ENCODE measurements at places on chromosomes 2 and 18.

- DNase-seq: no peak
Measured at GRCh38 chr2:191049728-191050639, 36.0 kb upstream of the STAT1 start.

DNA sequence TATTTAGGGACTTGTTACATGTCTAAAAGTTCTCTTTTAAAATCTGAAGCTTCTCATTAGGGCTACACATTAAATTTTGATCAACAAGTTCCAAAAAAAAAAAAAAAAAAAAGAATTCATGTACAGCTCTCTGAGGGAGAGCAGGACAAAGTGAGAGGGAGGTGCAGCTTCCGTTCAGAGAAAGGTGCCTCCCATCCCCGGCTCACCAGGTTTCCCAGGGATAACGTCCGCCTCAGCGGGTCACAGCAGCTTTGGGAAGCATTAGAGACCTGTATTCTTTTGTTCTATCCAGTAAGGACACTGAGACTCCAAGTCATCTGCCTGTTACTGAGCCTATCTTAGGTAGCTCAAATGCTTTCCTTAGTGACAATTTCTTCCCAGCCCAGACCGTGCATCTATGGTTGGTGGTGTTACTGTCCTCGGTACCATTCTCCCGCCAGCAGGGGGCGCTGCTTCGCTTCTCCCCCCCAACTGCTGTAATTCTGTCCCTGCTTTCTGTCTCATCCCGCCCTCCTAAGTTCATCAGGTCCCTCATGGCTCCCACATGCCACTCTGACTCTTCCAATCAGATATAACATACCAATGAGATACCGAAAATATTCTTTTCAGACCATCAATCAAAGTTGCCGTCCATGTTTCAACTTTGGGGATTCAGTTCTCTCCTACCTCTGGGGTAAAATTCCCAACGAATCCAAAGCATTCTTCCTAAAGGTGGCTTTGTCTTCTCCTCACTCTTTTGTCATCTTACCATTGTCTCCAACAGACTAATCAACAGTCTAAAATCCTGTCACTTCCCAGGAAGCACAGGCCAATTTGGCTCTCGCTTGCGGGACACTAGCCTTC lies 466.5 kb downstream of the METTL4 start:
- peak; percentile 87 for DNase-seq

GRCh38 chr2:107811411-107811810 lies 15.3 kb upstream of the RGPD4 start:
- DNase-seq: peak; percentile 45

GRCh38 chr2:237092506-237092905 lies 6.8 kb downstream of the COPS8 start:
- DNase-seq: no peak

- DNase-seq: no peak
Measured at GRCh38 chr2:46481198-46482193, 2.1 kb downstream of the TMEM247 start.

All from D341Med (cell line).